Stomach (tissue), 19 donors: ENCODE measurements at places on chromosomes 6 and 20. TPM values are rescaled to one million over a fixed set of nuclear protein-coding genes. Genes with fewer than 3 reads are reported as not detected.
A peak's percentile ranks its signal among the peaks of the same experiment; 100 is the strongest.

DNA sequence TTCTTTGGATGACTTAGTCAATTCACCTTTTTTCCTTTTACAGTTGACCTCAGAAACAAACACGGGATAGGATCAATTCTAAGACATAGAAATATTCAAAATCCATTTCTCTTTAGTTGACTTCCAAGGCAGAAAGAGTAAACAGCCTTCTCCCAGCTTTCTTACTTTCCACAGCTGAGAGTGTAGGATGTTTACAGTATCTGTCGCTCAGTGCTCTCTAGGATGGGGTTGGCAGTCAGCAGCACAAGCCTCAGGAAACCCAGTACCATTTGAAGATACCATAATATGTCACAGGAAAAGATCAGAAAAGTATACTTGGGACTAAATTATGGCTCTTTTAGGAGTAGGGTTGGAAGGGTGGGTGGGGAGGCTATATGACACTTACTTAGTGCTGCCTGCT is 88.2 kb downstream of the OGFRL1 start:
- DNase-seq: no peak
- H3K27ac ChIP-seq: no peak overlapping the region
- no peaks in the 10 kb centered on the region for H3K36me3 ChIP-seq
- no peak overlapping the region for H3K4me3 ChIP-seq
- H3K27me3 ChIP-seq: no peaks in the 10 kb centered on the region

DNA sequence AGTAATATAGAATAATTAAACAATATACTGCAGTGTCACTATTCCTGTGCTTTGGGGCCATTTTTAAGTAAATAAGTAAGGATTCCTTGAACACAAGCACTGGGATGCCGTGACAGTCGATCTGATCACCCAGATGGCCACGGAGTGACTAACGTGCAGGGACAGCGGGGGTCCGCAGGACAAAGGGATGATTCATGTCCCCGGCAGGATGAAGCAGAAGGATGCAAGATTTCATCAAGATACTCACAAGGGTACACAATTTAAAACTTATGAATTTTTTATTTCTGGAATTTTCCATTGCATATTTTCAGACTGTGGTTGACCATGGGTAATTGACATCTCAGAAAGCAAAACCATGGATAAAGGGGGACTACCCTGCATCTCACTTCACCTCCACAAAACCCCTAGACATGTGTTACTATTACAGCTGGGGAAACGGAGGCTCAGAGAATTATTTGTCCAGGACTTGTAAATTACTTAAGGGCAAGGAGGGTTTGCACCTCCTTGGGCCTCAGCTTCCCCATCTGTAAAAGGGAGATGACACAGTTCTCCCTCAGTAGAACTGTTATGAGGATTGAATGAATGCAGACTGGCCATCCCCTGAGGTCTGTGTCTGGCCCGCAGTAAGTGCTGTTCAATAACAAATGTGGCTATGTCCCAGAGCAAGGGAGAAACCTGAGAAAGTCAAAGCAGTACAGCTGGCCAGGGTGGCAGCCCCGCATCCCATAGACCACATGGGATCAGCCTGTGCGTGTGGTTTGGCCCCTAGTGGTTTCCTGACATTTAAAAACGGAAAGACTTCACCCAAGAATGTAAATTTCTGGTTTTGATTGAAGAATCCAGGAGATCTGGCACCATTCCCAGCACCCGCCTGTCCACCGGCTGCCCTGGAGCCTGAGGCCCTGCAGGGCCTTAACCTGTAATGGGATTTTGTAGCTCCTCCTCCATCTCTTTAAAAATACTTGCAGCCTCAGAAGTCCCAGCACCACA is 235.5 kb downstream of the BMP7 start:
- H3K27ac ChIP-seq: no peak overlapping the region
- DNase-seq: no peak
- peaks cover 1% of the 10 kb centered on the region for H3K4me1 ChIP-seq
- peaks cover 59% of the 10 kb centered on the region for H3K27me3 ChIP-seq
- H3K4me3 ChIP-seq: no peak overlapping the region
- H3K36me3 ChIP-seq: no peaks in the 10 kb centered on the region

DNA sequence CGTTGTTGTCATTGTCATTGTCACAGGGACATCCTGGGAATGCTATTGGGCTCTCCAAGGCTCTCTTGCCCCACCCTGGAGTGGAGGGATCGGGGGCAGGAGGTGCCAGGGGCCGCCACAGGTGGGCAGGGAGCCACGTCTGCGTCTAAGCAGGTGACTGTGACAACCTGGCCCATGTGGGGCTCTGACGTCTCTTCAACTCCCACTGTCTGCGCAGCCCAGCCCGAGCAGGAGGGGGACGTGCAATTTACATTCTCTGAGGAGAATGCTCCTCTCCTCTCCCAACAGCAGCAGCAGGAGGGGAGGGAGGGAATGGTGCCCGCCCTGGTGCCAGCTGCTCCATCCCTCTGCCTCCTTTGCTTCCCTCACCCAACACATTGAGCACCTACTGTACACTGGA is 50.1 kb downstream of the GRM4 start:
- H3K4me1 ChIP-seq: no peaks in the 10 kb centered on the region
- H3K27me3 ChIP-seq: no peaks in the 10 kb centered on the region
- H3K36me3 ChIP-seq: no peaks in the 10 kb centered on the region
- DNase-seq: no peak

DNA sequence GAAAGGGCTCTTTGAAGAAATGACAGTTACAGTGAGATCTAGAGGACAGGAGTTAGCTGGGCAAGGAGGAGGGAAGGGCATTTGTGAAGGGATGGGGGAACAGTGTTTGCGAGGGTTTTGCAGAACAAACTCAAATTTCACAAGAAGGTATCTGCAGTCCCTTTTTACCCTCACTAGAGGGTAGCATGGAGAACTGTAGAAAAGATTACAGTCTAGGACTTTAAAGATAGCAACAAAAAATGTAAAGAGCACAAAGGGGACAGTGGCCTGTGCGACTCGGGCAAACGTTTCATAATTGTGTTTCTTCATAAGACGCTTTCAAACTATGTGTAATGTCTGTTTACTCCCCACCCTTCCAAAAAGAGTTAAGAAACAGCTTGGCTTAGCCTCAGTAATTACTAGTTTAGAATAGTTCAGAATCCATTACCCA is 21.2 kb upstream of the ASXL1 start:
- H3K36me3 ChIP-seq: peaks cover 23% of the 10 kb centered on the region
- H3K4me1 ChIP-seq: peaks cover 16% of the 10 kb centered on the region
- no peak for DNase-seq
- H3K27me3 ChIP-seq: no peaks in the 10 kb centered on the region

DNA sequence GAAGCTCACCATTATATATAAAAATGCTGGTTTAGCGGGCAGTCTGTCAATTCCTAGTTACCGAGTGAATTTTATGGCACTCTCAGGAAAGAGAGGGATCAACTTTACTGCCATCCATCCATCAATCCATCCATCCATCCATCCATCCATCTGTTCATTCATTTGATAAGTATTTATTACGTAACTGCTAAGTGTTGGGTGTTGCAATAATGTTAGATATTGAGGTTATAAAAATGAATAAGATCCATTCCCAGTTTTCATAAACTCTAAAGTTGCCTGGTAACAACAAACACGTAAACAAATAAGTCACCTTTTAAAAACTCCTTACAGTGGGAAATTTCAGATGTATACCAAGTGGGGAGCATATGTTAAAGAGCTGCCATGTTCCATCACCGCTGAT is 36.8 kb downstream of the SASH1 start:
- no peaks in the 10 kb centered on the region for H3K36me3 ChIP-seq
- DNase-seq: no peak
- H3K4me3 ChIP-seq: no peak overlapping the region
- no peak overlapping the region for H3K27ac ChIP-seq
- H3K4me1 ChIP-seq: no peaks in the 10 kb centered on the region

MSH5 gene
- total RNA-seq: 21.4 TPM

GRCh38 chr20:33568378-33568777 is 78.5 kb downstream of the CBFA2T2 start:
- no peak for DNase-seq
- no peaks in the 10 kb centered on the region for H3K36me3 ChIP-seq
- H3K4me3 ChIP-seq: no peak overlapping the region
- peak overlapping the region; percentile 32 for H3K27ac ChIP-seq
- H3K27me3 ChIP-seq: no peaks in the 10 kb centered on the region

GRCh38 chr6:74420221-74420620 is 724.2 kb downstream of the CD109 start:
- no peak overlapping the region for H3K4me3 ChIP-seq
- peak; percentile 35 for DNase-seq
- H3K27ac ChIP-seq: no peak overlapping the region
- H3K36me3 ChIP-seq: no peaks in the 10 kb centered on the region

GRCh38 chr6:90350689-90351554 is 54.3 kb upstream of the BACH2 start:
- DNase-seq: peak; percentile 55
- H3K27ac ChIP-seq: no peak overlapping the region
- peaks cover 3% of the 10 kb centered on the region for H3K27me3 ChIP-seq
- no peaks in the 10 kb centered on the region for H3K36me3 ChIP-seq
- no peak overlapping the region for H3K4me3 ChIP-seq
- peaks cover 7% of the 10 kb centered on the region for H3K4me1 ChIP-seq

DNA sequence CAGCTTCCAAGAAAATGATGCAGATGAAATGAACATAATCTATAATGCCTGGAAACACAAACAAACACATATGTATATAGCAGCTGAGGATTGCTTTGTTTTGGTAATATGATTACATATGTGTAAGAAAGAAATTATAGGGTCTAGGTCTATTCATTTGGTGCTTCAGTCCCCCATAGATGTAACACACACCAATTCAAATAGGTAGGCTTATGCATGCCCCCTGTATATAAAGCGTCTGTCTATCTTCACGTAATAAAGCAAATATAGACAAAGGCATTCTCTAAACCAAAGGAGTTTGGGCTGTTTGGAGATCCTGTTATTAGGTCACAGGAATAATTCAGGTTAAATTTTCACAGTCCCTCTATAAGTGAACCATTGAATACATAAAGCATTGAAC is 270.4 kb upstream of the SGK1 start:
- no peak overlapping the region for H3K4me3 ChIP-seq
- H3K4me1 ChIP-seq: no peaks in the 10 kb centered on the region
- DNase-seq: no peak
- H3K27ac ChIP-seq: no peak overlapping the region
- no peaks in the 10 kb centered on the region for H3K36me3 ChIP-seq

EDN1 gene
- total RNA-seq: 18.7 TPM

DNA sequence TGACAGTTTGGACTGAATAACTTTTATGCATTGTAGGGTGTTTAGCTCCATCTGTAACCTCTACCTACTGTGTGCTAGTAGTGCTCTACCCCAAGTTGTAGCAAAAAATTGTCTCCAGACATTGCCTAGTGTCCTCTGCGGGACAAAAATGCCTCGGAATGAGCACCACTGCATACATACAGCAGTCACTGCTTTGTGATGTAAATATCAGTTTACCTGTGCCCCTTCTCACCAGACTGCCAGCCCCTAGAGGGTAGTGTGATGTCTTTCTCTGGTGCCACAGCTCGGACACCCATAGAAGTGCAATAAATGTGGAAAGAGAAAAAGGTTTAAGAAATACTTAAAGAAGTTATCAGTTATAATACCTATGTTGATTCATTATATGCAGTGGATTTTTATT is 25.1 kb downstream of the TMEM200A start:
- no peak for DNase-seq
- no peaks in the 10 kb centered on the region for H3K4me1 ChIP-seq
- no peaks in the 10 kb centered on the region for H3K27me3 ChIP-seq
- no peaks in the 10 kb centered on the region for H3K36me3 ChIP-seq
- no peak overlapping the region for H3K27ac ChIP-seq

- DNase-seq: no peak
- no peak overlapping the region for H3K4me3 ChIP-seq
- no peaks in the 10 kb centered on the region for H3K27me3 ChIP-seq
- peak overlapping the region; percentile 45 for H3K27ac ChIP-seq
Observed at GRCh38 chr6:129638686-129639085, 71.3 kb downstream of the ARHGAP18 start.

- H3K27me3 ChIP-seq: no peaks in the 10 kb centered on the region
- peaks cover 81% of the 10 kb centered on the region for H3K4me1 ChIP-seq
Observed at GRCh38 chr20:17679941-17680835, 1.9 kb downstream of the RRBP1 start.

GRCh38 chr6:16277101-16277981 is 39.0 kb downstream of the GMPR start:
- no peak overlapping the region for H3K4me3 ChIP-seq
- DNase-seq: peak; percentile 91
- peaks cover 40% of the 10 kb centered on the region for H3K36me3 ChIP-seq
- H3K27me3 ChIP-seq: no peaks in the 10 kb centered on the region

LCA5 gene
- total RNA-seq: not detected

DNA sequence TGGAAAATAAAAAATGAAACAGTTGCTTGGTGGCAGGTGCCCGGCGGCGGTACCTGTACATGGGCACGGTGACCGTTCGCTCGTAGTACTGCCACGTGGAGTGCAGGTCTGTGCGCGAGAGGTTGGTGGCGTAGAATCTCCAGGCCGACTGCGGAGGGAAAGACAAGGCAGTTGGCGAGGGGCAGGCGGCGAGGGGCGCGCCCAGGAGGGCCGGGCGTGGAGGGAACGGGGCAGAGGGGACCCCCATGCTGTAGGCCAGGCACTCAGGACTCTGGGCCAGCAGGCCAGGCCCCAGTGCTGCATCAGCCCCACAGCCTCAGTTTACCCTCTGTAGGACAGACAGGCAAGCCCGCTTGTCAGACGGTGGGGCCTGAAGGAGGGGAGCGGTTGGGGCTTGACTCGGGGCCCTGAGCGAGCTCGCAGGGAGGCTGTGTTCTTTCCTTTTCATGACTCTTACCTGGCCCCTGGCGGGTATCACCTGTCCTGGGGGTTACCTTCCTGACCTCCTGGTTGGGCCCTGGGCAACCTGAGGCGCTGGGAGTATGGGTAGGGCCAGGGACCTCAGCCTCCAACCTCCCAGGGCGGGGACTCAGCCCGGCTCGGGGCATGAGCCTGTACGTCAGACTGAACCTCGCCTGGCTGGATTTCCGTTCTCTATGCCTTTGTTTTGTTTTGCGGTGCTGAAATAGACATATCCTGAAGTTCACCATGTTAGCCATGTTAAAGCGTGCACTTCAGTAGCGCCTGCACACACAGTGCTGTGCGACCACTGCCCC is 38.5 kb downstream of the KCNQ2 start:
- no peak overlapping the region for H3K4me3 ChIP-seq
- no peaks in the 10 kb centered on the region for H3K36me3 ChIP-seq
- DNase-seq: no peak
- no peaks in the 10 kb centered on the region for H3K27me3 ChIP-seq
- no peaks in the 10 kb centered on the region for H3K4me1 ChIP-seq

GRCh38 chr6:102340311-102340710 is 946.8 kb downstream of the GRIK2 start:
- H3K4me1 ChIP-seq: no peaks in the 10 kb centered on the region
- H3K27ac ChIP-seq: no peak overlapping the region
- no peak overlapping the region for H3K4me3 ChIP-seq

- no peaks in the 10 kb centered on the region for H3K36me3 ChIP-seq
- DNase-seq: peak; percentile 76
- peaks cover 8% of the 10 kb centered on the region for H3K27me3 ChIP-seq
- H3K27ac ChIP-seq: no peak overlapping the region
- H3K4me1 ChIP-seq: no peaks in the 10 kb centered on the region
Observed at GRCh38 chr20:56343861-56344381, 14.9 kb upstream of the FAM210B start.
